HL-60 (cell line): ENCODE measurements at places on chromosomes 1 and 21.

- DNase-seq, result no peak
These were observed 6.2 kb downstream of the LRRC3 start for GRCh38 chr21:44461464-44462001.

DNA sequence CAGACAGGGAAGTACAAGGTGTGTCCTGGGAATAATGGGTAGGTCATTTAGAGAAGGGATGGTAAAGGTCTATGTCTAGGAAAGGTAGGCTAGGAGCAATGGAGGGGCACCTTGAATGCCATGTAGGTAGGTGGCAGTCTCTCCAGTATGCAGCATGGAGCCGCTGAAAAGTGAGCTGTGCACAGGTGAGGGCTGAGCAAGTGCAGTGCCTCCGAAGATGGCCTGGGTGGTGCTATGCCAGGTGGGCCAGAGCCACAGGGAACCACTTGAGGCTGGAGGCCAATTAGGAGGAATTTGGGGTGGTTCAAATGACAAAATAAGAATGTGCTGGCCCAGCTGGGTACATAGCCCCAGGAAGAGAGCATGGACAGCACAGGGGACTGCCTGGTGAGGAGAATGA lies 25.0 kb downstream of the RNU5D-1 start:
- DNase-seq, result no peak

DNA sequence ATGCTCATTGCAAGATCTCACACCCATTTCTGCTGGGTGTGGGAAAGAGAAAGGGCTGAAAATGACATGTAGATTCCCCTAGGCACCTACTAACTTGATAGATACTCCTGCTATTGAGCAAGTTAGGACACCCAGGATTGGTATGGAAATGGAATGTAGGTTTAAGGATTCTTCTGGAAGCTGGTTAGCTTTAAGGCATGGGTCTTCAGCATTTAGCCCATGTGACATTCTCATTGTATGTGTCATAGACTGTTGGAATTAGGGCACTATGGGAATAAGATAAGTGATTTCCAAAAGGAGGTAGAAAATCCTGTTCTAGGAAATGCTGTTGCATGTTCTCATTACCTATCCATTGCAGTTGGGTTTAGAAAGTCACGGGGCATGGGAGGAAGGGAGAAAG lies 76.2 kb downstream of the DISC1 start:
- DNase-seq, result no peak

DNA sequence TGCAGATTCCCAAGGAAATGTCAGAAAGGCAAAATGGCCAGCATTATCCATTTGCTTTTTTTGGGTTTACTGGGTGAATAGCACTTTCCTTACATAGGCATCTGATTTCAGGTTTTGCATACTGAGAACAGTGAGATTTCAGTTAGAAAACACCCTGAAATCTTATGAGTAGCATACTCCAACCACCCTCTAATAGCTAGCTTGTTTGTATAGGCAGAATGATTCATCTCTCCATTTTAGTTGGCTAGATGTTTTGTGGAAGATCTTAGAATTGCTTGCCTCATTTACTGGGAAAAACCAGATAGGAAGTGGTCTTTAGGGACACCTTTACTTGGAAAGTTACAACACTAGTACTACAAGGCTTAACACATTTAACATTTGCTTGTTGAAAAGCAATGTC lies 10.4 kb downstream of the KYAT3 start:
- DNase-seq, result no peak

- DNase-seq, result no peak
These were observed 24.1 kb upstream of the MNDA start for GRCh38 chr1:158806916-158807536.

GRCh38 chr1:2259668-2260402 lies 31.7 kb downstream of the SKI start:
- DNase-seq, result no peak

DNA sequence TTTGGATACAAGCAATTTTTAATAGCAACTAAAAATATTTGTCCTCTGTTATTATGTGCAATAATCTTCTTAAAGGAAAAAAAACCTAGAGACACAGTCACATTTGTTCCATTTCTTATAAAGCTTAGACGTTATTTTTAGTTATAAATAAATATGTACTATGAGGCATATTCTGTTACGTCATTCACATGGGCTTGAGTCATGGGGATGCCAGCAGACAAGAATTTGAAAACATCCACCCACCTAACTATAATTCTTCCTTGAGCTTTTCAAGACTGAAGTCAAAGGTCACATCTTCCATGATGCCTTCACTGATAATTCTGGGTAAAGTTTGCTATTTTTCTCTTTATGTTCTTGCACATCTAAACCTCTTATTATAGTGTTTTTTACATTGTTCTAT lies 268.8 kb downstream of the KCTD3 start:
- DNase-seq, result no peak

DNA sequence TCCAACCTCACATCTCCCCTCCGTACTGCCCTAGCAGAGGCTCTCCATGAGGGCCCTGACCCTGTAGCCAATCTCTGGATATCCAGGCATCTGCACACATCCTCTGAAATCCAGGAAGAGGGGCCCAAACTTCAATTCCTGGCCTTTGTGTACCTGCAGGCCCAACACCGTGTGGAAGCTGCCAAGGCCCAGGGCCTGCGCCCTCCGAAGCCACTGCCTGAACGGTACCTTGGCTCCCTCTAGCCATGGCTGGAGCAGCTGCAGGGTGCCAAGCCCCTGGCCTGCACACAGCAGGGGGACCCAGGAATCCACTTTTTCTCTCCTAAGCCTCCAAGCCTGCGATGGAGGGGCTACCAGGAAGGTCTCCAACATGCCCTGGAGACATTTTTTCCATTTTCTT lies 84.2 kb downstream of the PTGER3 start:
- no peak for DNase-seq

- DNase-seq, result peak; percentile 32
These were observed 720 bp downstream of the LIN9 start for GRCh38 chr1:226308166-226308722.

DNA sequence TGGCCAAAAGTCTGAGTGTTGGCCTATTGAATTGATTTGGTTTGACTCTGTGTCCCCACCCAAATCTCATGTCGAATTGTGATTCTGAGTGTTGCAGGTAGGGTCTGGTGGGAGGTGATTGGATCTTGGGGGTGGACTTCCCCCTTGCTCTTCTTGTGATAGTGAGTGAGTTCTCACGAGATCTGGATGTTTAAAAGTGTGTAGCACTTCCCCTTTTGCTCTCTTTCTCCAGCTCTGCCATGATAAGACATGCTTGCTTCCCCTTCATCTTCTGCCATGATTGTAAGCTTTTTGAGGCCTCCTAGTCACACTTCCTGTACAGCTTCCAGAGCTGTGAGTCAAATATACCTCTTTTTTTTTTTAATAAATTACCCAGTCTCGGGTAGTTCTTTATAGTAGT lies 297.1 kb upstream of the ZRANB2 start:
- peak; percentile 29 for DNase-seq

DNA sequence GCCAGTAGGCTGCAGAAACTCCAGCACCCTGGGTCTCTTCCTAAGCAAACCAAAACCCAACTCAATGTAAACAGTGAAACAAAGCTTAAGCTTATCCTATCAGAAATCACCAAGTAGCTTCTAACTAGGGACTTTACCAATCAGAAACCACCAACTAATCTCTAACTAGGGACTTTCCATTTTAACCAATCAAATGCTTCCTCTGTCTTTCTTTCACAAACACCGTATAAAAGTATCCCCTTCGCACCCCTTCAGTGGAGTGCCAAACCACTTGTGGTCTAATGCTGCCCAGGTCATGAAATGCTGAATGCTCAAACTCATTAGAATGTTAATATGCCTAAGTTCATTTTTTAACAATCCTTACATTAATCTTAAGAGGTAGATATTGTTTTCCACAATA lies 250.5 kb upstream of the DUSP10 start:
- DNase-seq, result no peak

GRCh38 chr1:17118706-17119075 lies 560 bp downstream of the PADI2 start:
- DNase-seq, result no peak

GRCh38 chr1:110455151-110455550 lies 4.2 kb downstream of the PROK1 start:
- no peak for DNase-seq

DNA sequence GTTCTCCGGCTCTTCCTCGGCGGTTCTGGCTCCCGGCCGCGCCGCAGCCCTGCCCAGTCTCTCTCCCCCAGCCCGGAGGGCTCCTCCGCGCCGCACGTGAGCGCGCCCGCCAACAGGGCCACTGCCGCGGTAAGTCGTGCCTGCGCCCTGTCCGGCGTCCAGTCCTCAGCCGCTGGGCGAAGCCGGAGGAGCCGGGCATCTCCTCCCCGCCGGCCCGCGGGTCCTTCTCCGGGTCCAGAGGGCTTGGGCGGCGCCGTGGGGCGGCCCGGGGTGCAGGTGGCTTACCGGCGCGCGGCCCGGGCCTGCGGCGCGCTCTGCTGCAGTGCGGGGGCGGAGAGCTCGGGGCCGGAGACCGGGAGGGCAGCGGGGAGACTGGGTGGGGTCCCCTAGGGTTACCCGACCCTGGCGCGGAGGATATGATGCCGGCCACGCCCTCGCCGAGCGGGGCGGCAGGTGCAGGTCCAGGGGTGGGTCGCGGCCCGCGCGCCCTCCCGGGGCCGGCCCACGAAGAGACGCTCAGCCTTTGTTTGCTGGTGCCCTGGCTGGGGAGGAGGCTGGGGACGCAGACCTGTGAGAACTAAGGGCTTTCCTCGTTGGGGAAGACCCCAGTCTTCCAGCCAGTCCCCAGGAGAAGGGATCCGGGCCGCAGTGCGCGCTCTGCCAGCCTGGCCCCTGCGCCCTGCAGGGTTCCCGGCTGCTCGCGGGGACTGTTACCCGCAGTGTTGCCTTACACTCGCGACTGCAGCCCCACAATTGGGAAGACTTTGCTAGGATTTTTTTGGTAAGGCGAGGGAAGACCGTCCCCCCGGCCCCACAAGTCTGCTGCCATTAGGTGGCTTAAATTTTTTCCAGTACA lies at the start of gene DOP1B:
Gene DOP1B (plus strand): TSS at position 10 of the 856 bp plus-strand sequence. CDS start 7,910 bp downstream, outside the sequence.
- no peak for DNase-seq

DNA sequence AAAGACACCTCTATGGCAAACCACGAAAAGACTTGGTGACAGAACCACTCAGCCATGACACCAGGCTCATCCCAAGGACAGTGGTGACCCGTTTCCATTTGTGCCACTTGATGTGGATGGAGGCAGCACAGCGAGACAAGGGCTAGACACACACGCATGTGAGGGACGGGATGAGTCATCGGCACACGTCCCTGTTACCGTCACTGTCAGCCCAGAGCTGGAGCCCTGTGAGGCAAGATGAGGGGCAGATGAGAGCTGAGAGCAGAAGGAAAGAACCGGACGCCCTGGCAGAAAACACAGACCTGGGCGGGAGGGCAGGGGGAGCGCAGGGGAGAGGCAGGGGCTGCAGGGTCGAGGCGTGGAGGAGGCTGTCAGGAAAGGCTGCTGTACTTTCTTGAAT lies 57.8 kb downstream of the SIK1 start:
- DNase-seq, result peak; percentile 35

DNA sequence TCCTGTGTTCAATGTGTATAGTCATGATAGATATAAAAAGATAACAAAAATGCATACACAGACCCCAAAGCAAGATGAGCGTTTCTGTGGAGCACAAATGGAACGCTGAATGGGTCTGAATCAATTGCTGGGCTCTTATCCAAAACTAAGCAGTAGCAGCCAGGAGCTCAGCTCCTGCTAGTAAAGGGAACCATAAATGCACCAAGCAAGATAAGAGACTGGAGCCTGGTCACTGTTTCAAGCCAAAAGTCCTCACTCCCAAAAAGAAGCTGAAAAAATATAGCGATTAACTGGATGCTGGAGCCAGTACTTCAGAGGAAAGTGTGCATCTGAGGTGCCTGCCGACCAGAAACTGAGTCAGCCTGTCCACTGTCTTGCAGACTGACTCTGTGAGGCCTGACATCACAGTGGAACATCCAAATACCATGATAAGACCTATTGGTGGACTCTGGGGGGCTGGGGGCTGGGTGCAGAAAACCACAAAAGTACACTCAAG lies 68.9 kb downstream of the LRRC8C start:
- no peak for DNase-seq

GRCh38 chr1:162006081-162006480 lies 17.6 kb downstream of the OLFML2B start:
- DNase-seq, result no peak

DNA sequence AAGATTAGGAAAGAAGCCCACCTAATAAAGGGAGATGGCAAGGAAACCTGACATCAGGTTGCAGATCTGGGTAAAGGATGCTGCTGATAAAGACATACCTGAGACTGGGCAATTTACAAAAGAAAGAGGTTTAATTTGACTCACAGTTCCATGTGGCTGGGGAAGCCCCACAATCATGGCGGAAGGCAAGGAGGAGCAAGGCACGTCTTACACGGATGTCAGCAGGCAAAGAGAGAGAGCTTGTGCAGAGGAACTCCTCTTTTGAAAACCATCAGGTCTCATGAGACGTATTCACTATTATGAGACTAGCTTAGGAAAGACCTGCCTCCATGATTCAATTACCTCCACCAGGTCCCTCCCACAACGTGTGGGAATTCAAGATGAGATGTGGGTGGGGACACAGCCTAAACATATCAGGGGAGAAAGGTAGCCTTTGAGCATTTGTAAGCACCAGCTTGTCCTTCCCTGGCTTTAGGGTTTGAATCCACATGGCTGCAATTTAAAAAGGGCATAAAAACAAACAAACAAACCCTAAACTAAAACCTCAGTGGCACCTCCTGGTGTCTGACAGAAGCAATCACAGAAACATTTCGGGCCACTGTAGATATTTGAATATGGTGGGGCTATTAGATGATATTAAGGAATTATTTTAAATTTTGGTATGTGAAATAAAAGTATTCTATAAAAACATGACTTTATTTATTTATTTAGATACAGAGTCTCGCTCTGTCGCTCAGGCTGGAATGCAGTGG lies 33.1 kb downstream of the SLC2A7 start:
- no peak for DNase-seq

GRCh38 chr1:62912028-62912638 lies 128.2 kb downstream of the ATG4C start:
- DNase-seq, result no peak

DNA sequence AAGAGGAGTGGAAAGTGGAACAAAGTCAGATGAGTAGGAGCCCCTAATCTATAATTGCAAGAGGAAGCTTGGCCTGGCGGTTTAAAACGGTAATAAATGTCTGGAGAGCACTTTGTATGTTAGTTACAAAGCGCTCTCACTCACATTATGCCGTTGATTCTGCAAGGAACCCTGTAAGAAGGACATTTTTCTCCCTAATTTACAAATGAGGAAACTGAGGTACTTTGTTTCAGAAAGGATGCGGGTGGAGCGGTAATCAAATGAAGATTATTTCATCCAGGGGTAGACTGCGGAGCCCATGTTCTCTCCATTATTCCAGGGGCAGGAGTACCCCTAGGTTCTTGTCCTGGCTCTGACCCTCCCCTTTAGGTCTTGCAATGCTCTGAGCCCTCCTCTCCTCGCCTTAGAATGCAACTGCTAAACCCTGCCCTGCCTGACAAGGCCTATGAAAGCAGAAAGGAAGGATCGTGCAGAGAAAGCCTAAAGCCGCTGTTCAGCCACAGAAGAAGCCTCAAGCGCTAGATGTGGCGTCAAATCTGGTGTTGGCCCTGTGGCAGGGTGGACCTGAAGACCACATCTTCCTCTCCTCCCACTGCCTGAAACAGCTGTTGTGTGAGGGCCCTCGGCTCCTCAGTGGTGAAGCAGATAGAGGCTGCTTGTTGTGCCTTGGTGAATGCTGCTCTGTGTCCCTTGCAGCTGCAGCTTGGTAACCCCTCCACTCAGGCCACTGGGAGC lies 588 bp upstream of the PACC1 start:
- DNase-seq, result peak; percentile 37
